Diencephalon (tissue), 1 donor: ENCODE measurements at places on chromosomes 5 and 9. TPM values are rescaled to one million over a fixed set of nuclear protein-coding genes. Genes with fewer than 3 reads are reported as not detected.

The NUDT12 gene
- 33.0 TPM for total RNA-seq

The TSSK1B gene
- total RNA-seq = not detected

The KIF12 gene
- 0.92 TPM for total RNA-seq

The GLRA1 gene
- 5.5 TPM for total RNA-seq

The PCDHB7 gene
- 8.5 TPM for total RNA-seq

The CYLC2 gene
- total RNA-seq = not detected

The HTR4 gene
- 5.5 TPM for total RNA-seq
